ENCODE measurements at places on chromosomes 4 and X.

GRCh38 chrX:121902463-121902862 lies 855.1 kb downstream of the GLUD2 start:
- DNase-seq = no peak

DNA sequence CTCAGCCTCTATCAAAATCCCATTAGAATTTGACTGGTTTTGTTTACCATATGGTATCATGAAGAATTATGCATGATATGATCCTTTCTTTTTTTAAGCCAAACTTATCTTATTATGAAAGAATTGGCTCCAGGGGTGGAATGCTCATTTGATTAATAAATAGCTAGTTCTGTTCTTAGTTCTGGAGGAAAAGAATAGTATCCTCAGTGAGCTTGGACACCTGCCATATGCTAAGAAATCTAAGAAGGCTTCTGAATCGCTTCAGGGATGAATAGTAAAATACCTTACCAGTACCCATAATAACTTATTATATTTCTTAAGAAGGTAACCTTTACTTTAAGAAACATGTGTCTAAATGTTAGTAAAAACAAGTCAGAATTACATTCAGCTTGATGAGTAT lies 803.6 kb downstream of the ADGRL3 start:
- no peak for DNase-seq

DNA sequence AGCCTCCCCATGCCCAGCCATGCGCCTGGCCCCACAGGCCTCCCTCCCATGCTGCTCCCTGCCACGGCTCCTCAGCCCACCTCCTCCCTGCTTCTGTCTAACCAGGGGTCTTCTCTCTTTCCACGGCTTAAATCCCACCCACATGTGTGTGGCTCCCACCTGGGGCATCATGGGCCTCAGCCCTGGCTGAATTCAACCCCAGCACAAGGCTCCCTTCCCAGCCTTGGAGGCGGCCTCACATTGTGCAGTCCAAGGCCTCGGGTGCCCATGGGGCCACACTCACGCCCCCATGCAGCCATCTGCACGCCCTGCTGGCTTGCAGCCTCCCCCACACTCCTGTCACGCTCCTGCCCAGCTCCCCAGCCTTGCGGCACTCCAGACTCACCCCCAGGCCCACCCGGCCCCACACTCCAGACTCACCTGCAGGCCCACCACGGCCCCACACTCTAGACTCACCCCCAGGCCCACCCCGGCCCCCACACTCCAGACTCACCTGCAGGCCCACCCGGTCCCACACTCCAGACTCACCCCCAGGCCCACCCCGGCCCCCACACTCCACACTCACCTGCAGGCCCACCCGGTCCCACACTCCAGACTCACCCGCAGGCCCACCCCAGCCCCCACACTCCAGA lies 27.0 kb downstream of the MAEA start:
- no peak for DNase-seq

GRCh38 chr4:169397762-169398161 lies 127.0 kb upstream of the SH3RF1 start:
- no peak for DNase-seq

GRCh38 chr4:44157611-44158277 lies 290.9 kb downstream of the KCTD8 start:
- DNase-seq = no peak

GRCh38 chr4:176030391-176030790 lies 35.2 kb upstream of the WDR17 start:
- DNase-seq = no peak

DNA sequence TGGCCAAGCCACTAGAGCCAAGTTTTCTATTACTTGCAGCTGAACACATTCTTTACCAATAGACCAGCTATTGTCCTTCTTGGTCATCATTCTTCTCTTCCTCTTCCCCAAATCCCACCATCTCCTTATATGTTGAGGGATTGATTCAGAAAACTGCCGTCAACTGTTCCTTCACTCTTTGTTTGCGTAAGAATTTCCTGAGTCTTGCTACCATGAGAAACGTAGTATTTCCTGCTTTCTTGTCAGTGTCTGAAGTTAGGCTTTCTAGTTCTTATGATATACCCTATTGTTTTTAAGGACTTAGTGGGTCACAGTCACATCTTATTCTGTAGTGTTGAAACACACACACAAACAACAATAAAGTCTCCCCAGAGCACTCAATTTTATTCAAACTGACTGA lies 20.1 kb downstream of the IGFBP7 start:
- DNase-seq = no peak

DNA sequence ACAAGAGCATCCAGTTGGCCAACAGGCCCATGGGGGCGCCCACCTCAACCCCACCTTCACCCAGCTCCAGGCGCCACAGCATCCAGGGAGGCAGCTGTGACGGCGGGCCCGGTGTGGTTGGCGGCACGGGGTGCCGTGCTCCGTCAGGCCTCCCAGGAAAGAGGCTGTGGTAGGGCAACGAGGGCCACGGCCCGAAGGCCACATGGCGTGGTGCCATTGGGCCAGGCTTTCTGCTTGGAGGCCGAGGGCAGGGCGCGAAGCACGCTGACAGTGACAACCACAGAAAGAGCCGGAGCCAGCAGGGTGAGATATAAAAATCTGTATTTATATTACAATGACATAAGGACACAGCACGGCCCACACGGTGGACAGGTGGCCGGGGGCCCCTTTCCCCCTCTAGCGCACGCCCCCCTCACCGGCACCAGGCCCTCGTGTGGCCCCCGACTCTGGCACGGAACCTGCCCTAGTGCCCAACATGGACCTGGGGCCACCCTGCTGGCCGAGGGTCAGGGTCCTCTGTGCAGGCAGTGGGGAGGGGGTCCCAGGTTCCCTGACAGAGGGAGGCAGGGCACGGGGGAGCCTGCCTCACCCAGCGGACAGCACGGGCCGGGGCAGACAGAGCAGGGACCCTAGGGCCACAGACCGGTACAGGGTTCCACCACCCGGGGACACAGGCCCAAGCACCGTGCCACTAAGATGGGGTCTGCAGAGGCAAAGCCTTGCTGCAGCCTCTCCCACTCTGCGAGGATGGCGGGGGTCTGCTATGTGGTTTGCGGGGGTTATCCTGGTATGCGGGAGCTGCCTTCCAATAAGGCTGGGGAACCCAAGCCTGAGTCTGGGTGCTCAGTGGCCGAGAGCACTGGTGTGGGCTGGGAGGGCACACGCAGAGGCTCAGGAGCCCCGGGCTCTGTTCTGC lies 5.5 kb upstream of the HAUS3 start:
- no peak for DNase-seq

- no peak for DNase-seq
These were observed 106.6 kb downstream of the HMX1 start for GRCh38 chr4:8765084-8765483.

- peak; percentile 16 for DNase-seq
These were observed 60.4 kb downstream of the CD40LG start for GRCh38 chrX:136708348-136708747.

DNA sequence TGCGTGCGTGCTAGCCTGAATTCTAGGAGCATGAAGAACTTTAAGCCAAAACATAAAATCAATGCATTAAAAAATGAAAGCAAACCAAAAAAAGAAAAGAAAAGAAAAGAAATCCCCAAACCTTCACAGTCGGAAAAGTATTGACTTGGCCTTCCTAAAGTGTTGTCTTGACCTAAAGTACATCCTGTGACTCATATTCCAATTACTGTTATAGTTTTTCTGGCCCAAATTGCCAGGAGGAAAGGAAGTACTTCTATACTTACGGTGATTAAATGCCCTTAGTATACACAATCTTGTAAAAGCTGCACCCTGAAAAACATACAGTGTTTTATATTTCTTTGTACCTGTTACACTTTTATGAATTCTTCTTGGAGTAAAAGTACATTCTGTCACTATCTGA lies 512.8 kb downstream of the ANKRD50 start:
- DNase-seq = no peak

DNA sequence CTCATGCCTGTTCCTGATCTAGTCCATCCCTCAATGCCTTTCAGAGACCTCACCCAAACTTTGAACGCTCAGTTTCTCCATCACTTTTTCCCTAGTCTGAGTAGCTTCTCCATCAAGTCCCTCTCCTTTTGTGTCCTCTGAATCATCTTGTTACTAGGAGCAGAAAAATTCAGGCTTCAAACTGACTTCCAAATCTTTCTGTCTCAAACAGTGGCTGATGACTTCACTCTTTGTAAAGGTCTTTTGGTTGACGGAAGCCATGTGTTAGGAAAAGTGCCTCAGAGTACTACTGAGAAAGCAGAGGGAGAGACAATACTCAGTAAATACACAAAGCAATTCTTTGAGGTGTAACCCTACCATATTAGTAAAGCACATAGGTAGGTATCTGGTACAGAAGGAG lies 65.7 kb upstream of the CAMK2D start:
- DNase-seq = no peak

DNA sequence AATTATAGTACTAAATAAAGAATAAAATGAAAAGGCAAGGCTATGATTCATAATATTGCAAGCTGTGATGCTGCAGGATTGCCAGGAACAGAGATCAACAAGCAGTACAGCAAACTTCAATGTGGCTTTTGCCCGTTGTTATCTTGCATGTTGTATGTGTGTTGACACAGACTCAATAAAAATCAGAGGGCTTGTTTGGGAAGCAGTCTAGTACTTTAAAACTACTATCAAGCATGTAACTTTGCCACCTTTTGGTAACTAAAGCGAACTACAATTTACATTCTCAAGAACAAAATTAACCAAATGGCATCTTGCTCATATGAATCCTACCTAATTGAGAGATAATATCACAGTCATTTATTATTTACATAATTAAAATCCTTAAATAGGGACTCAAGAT lies 79.8 kb upstream of the GPM6A start:
- peak; percentile 38 for DNase-seq

GRCh38 chr4:86960557-86960961 lies 25.7 kb downstream of the AFF1 start:
- DNase-seq = no peak

- DNase-seq = no peak
These were observed 123.6 kb downstream of the SH3RF1 start for GRCh38 chr4:169147191-169147590.

GRCh38 chrX:75968293-75968692 lies 183.2 kb upstream of the MAGEE2 start:
- DNase-seq = no peak

GRCh38 chr4:153364061-153364460 lies 19.6 kb downstream of the MND1 start:
- DNase-seq = no peak

DNA sequence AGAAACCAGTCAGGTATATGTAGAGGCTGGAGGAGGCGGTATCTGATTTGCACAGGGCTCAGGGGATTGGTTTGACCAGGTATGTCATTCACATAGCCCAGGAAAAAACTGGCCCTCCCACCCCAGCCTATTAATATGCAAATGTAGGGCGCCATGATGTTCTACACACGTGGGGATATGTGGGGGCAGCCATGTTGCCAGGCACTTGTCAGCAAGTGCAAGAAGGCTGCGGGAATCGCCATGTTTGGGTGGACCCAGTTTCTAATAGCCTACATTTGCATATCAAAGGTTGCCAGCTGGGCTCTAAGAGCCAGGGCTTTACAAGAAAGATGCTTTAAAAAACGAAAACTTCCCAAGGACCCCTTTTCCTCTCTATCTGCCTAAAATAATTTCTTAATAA lies 335.1 kb downstream of the SMARCA1 start:
- DNase-seq = no peak

DNA sequence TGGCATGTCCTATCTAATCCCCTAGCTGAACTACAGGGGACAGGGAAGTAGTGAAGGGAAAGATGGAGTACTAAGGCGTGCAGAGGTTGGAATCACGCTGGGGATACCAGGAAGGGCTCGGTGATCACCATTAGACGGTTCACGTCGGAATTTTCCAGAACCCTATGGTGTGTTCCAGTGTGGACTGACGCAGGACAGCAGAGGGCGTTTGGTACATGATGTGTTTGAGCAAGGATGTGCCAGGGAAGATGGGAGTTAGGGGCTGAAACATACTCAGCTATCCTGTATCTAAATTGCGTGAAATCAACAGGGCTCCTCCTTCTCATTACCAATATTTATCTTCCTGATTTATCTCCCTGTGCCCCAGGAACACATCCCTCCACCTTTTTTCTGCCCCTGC lies 33.7 kb downstream of the PRPS2 start:
- no peak for DNase-seq

DNA sequence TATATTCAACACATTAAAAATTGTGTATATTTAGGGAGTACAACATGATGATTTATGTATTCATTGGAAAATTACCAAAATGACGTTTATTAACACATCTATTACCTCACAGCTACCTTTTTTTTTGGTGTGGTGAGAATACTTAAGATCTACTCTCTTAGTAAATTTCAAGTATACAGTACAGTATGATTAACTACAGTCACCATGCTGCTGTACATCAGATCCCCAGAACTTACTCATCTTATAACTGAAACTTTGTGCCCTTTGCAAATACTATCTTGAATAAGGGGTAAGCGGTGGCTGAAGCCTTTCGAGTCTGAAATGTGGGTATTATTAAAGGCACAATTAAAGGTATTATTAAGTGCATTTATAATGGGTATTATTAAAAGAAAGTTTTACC lies 976 bp downstream of the PHKA1 start:
- DNase-seq = no peak

GRCh38 chrX:23631136-23631535 lies 36.2 kb upstream of the PRDX4 start:
- DNase-seq = no peak

- no peak for DNase-seq
These were observed 64.4 kb downstream of the ADGRG2 start for GRCh38 chrX:19057856-19058255.

GRCh38 chr4:125849869-125850268 lies 535.1 kb downstream of the FAT4 start:
- DNase-seq = no peak

DNA sequence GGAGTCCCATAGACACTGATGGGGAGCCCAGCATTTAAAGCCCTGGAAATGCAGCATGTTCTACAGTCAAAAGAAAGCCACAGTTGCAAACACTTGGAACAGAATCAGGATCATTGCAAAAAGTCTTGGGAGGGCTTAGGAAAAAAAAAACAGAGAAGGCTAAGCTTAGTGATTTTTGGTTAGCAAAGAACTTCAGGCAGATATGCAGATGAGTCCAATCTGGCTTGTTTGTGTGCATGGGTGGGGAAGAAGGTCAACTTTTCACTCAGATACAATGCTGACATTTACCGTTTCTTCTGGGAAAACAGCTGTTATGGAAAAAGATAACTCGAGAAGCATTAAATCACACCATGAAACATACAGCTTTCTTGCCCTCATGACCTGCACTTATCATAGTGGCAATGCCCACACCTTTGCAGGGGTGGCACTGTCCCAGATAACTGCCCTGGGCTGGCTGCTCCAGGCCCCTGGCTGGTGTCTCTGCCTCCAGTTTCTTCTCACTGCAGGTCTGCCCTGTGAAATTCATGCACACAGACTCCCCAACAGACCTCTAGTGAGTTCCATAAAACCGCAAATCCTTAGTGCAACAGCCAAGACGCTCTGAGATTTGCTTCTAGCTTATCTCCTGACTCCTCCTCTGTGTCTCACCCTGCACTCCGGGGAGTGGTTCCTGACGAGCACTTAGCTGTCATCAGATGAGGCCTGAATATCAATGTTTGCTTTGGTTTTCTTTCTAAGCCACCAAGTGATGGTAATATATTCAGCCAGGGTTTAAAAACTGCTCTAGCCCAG lies 99.2 kb downstream of the DRD5 start:
- DNase-seq = no peak

- no peak for DNase-seq
These were observed 92.0 kb downstream of the PRKX start for GRCh38 chrX:3621414-3621813.
